ENCODE measurements at places on chromosomes 1 and 21.
A peak's percentile ranks its signal among the peaks of the same experiment; 100 is the strongest.

- DNase-seq = no peak
These were observed 3.2 kb downstream of the SON start for GRCh38 chr21:33546086-33546485.

DNA sequence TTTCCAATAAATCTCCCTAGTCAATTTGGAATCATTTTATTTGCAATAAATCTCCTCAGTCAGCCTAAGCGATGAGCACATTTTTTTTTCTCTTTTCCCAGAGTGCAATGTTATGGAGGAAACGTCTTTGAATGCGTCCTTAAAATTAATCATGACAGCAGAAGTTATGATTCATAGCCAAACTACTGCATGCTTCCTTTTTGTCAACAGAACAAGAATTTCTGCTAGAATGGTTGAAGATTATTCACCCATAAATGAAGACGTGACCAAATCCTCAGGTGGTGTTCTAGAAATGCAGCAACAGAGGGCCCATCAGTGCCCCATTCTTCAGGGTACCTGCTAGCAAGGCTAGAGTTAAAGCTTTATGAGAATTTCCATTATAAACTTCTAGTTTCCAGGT lies 407.9 kb upstream of the PKN2 start:
- no peak for DNase-seq

- no peak for DNase-seq
These were observed 209.9 kb upstream of the COA6 start for GRCh38 chr1:234163267-234163919.

DNA sequence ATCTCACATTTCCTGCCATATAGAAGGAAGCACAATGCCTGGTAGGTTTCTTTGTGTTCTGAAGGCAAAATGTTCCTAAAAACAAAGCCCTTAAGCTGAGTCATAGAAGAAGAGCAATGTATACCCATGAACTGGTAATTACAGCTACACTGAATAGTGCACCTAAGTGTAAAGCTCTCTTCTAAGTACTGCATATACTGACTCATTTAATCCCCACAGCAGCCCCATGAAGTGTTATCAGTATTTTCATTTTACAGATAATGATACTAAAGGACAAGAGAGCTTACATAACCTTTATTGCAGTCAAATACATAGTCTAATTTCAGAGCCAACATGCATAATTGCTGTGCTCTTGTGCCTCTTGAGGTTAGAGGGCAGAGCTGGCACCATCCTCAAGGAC lies 239.9 kb downstream of the DPYD start:
- no peak for DNase-seq

DNA sequence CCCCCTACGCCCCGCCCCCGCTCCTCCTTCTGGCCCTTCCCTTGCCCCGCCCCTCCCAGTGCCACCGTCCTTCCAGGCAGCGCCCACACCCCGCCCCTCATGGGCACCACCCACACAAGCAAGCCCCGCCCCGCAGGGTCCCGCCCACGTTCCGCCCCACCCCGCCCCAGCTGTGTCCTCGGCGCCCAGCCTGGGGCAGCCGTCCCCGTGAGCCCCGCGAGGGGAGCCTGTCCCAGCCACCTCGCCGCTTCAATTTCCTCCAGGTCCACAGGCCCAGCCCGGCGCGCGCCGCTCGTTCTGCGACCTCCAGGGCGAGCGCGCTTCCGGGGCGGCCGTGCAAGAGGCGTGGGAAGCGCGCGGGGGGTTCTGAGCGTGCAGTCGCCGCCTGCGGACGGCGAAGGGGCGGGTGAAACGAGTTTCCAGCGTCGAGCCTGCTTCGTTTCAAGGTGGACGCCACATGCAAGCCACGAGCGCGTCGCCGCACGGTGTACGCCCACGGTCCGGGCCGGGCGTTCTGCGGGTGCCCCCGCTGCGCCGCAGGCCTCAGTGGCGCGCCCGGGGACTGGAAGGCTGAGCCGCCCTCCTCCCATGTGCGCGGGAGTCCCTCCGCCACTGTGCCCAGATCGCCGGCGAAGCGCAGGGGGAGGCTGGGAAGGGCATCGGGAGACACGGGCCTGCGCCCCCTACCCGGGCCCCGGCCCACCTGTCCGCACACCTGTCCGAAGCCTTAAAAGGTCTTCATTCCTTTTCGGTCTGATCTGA lies 10.8 kb upstream of the FAAP20 start:
- peak; percentile 96 for DNase-seq

GRCh38 chr1:37064039-37064438 lies 29.7 kb upstream of the GRIK3 start:
- no peak for DNase-seq

DNA sequence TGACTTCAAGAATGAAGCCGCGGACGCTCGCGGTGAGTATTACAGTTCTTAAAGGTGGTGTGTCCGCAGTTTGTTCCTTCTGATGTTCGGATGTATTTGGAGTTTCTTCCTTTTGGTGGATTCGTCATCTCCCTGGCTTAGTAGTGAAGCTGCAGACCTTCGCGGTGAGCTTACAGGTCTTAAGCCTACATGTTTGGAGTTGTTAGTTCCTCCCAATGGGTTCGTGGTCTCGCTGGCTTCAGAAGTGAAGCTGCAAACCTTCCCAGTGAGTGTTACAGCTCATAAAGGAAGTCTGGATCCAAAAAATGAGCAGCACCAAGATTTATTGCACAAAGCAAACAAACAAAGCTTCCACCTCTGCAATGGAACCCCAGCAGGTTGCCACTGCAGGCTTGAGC lies 14.7 kb downstream of the LDLRAD1 start:
- DNase-seq = no peak

GRCh38 chr21:41602531-41602930 lies 94.6 kb upstream of the TMPRSS2 start:
- DNase-seq = no peak

GRCh38 chr1:201585093-201585483 lies 46.2 kb downstream of the NAV1 start:
- no peak for DNase-seq

DNA sequence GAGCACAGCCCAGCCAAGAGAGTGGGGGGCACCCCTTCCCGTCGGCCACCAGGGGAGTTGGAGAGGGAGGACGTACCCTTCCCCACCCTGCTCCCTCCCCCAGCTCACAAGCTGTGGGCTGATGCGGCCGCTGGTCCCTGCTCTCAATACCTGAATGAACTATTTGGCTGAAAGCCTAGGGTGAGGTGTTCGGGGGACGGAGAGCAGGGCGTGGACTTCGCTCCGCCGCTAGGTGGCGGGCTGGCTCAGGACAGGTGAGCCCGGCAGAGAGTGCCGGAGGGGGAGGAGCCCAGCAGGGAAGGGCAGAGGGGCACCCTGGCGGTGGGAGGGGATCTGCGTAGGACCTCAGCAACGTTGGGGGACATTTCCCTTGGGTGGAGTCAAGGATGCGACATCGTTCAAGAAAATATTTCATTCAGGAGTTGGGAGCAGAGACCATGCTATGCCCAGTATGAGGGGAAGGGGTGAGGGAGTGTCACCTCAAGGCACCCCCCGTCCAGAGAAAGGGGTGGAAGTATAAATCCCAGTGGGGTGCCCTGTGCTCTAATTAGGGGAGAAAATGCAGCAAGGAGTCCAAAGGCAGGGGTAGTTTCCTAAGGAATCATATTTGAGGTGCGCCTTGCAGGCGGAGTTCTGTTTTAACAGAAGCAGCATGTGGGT lies 12.0 kb upstream of the RHBG start:
- peak; percentile 33 for DNase-seq

GRCh38 chr1:37461698-37462436 lies 12.5 kb upstream of the ZC3H12A start:
- no peak for DNase-seq

GRCh38 chr1:221458447-221459156 lies 283.3 kb downstream of the DUSP10 start:
- DNase-seq = no peak

- no peak for DNase-seq
These were observed 43.5 kb upstream of the ADARB1 start for GRCh38 chr21:45030682-45031570.

DNA sequence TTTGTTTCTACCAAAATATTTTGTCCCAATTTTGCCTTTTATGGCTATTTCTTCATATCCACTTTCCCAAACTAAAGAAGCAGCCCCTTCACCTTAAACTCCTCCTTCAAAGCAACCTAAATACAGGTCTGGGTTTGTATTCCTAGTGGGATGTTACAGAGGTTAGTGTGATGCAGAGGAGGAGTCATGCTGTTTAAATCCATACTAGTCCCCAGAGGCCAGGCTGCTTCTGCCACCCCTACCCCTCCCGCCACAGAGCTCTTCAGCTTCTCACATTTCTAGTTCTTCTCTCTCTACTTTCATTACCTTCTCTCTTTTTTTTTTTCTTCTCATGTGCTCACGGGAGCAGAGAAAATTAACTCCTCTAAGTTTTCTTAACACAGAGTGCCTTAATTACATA lies 29.3 kb downstream of the SELL start:
- DNase-seq = no peak

- DNase-seq = no peak
These were observed 63.9 kb downstream of the TEX35 start for GRCh38 chr1:178576841-178577240.

DNA sequence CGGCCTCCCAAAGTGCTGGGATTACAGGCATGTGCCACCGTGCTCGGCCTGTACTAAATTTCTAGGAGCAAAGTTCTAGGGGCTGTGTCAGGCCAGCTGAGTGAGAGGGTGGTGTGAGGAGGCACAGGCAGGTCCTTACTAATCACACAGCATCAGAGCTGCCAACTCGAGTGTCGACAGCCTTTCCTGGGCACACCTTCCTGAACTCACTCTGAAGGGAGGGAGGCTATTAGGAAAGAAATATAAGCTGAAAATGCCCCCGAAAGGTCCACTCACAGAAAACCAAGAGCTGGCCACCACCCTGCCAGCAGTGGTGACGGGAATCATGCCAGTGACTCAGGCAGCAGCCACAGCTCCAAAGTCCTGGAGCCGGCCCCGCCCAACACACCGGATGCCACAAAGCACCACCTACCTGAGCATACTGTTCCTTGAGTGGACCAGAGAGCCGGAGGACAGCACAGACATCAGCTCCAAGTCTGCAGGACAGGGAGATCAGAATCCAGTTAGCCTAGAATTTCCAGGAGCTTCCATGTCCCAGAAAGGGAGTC lies 4.5 kb downstream of the PMVK start:
- no peak for DNase-seq

Measured in stimulated activated CD8-positive, alpha-beta memory T cell treated with anti-CD3 and anti-CD28 coated beads, Interleukin-2, amount 100 ng/mL, for 1 hour (primary cell).